ENCODE measurements at places on chromosomes 3 and 15.

- H3K36me3 ChIP-seq: no peaks in the 10 kb centered on the region
- DNase-seq: no peak
- H3K27me3 ChIP-seq: no peaks in the 10 kb centered on the region
- H3K4me3 ChIP-seq: no peak overlapping the region
- no peak overlapping the region for H3K27ac ChIP-seq
Observed at GRCh38 chr3:37544105-37544504, 317.6 kb upstream of the CTDSPL start.

- no peak overlapping the region for H3K4me3 ChIP-seq
- peaks cover 47% of the 10 kb centered on the region for H3K27me3 ChIP-seq
- no peak for DNase-seq
- no peaks in the 10 kb centered on the region for H3K36me3 ChIP-seq
- no peak overlapping the region for H3K27ac ChIP-seq
Observed at GRCh38 chr15:69979783-69980182, 117.9 kb downstream of the TLE3 start.

GRCh38 chr3:149426325-149426724 is 48.2 kb upstream of the TM4SF4 start:
- no peaks in the 10 kb centered on the region for H3K4me1 ChIP-seq
- no peak overlapping the region for H3K27ac ChIP-seq
- no peak overlapping the region for H3K4me3 ChIP-seq
- no peak for DNase-seq
- H3K36me3 ChIP-seq: no peaks in the 10 kb centered on the region

DNA sequence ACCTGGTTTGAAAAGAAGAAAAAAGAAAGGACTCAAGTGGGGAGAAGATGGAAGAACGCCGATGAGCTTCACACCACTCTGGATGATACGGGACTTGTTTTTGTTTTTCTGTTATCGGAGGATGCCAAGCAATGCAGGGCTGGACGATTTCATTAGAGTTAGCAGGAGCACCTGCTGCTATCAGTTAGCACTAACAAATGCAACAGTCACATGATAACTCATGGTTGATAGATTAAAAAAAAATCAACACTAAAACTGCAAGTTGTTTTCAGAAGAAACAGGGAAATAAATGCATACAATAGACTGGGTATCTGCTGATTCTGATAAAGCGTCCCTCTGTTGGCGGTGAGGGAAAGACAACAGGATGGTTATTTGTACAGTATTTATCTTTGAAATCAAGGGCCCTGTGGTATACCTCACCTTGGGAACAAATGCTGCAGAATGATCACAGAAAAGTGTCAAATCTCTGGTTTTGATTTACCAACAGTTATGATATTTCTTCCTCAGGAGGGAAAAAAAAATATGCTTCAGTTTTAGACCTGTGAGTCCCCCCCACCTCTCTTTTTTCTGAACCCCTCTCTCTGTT is 575.1 kb downstream of the FOXP1 start:
- no peaks in the 10 kb centered on the region for H3K27me3 ChIP-seq
- DNase-seq: no peak
- peaks cover 59% of the 10 kb centered on the region for H3K4me1 ChIP-seq
- peak overlapping the region; percentile 87 for H3K27ac ChIP-seq
- H3K4me3 ChIP-seq: peak overlapping the region; percentile 22
- no peaks in the 10 kb centered on the region for H3K36me3 ChIP-seq

DNA sequence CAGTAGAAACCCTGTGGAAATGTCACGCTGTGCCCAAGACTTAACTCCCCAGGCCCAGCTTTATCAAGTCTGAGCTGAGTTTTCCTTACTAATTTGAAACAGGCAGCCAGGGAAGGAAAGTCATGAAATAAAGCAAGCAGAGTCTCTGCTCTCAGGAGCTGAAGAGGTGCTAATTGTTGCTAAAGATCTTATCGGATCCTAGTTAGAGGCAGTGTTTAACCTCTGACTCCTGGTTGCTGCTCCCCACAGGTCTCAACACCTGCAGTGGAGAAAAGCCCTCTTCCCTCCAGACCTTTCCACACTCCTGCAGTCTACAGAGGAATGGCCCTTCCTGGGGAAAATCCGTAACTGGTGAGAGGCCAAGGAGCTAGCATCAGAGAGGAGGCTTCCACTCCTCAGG is 628.2 kb downstream of the NTRK3 start:
- no peak for DNase-seq
- H3K4me1 ChIP-seq: no peaks in the 10 kb centered on the region
- H3K4me3 ChIP-seq: no peak overlapping the region
- no peaks in the 10 kb centered on the region for H3K36me3 ChIP-seq

DNA sequence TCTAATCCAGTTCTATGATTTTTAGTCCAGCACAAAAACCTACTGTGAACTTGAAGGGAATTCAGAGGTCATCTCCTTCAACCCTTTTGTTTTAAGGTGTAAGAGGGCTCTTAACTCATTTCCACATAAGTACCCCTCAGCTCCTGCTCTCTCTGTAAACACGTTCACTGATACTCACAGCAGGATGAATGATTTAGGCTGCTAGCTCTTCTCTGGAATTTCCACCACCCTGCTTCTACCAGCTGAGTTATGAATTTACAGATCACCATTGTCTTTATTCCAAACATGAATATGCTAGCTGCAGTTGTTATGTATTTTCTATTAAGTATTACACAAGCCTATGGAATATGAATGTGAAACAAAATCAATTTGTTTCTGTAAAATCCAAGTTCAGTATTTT is 101.3 kb upstream of the NANOGP8 start:
- H3K4me3 ChIP-seq: no peak overlapping the region
- no peaks in the 10 kb centered on the region for H3K4me1 ChIP-seq
- H3K36me3 ChIP-seq: peaks cover 18% of the 10 kb centered on the region
- H3K27me3 ChIP-seq: no peaks in the 10 kb centered on the region
- DNase-seq: no peak
- no peak overlapping the region for H3K27ac ChIP-seq

DNA sequence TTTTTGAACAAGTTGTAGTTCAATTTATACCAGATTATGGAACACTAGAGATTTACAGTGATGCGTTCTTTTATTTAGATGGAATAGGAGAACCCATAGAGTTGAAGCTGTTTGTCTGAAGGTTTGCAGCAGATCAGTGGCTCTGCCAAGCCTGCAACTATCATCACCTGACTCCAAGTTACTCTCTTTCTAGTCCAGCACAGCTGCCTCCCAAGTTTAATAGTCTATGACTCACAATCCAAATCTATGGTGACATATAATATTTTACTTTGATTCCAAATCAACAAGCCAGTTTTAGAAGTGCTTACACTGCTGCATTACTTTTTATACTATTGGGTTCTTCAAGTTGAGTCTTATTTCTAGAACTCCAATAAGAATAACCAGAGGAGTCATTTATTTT is 400.4 kb downstream of the LPP start:
- peaks cover 18% of the 10 kb centered on the region for H3K4me1 ChIP-seq
- no peak for DNase-seq
- no peaks in the 10 kb centered on the region for H3K27me3 ChIP-seq
- H3K4me3 ChIP-seq: no peak overlapping the region
- H3K27ac ChIP-seq: no peak overlapping the region

- H3K4me1 ChIP-seq: peaks cover 22% of the 10 kb centered on the region
- no peak overlapping the region for H3K4me3 ChIP-seq
- no peak overlapping the region for H3K27ac ChIP-seq
Observed at GRCh38 chr3:67018789-67019526, 20.9 kb downstream of the KBTBD8 start.

GRCh38 chr3:155079746-155080487 is at the start of gene MME:
Gene MME (plus strand): TSS chr3:155080319. CDS start chr3:155084168, 3,849 bp downstream.
- H3K27ac ChIP-seq: no peak within 1 kb of the TSS
- DNase-seq: no peak
- H3K4me1 ChIP-seq: peaks cover 3% of the 10 kb centered on the region

DNA sequence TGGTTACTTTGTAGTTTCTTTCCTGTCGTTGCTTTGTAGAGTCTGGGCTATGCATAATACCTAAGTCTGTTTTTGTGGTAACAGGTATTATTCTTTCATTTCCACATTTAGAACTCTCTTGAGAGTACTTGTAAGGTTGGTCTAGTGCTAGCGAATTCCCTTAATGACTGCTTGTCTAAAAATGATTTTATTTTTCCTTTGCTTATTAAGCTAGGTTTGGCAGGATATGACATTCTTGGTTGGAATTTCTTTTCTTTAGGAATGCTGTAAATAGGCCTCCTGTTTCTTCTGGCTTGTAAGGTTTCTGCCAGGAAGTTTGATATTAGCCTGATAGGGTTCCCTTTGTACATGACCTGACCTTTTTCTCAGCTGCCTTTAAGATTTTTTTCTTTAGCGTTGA is 70.1 kb upstream of the SGO1 start:
- no peaks in the 10 kb centered on the region for H3K27me3 ChIP-seq
- peaks cover 6% of the 10 kb centered on the region for H3K36me3 ChIP-seq
- DNase-seq: no peak
- H3K4me3 ChIP-seq: no peak overlapping the region

GRCh38 chr15:78618490-78618934 is 2.3 kb downstream of the CHRNA3 start:
- peak; percentile 79 for DNase-seq
- H3K27me3 ChIP-seq: peaks cover 41% of the 10 kb centered on the region
- H3K4me3 ChIP-seq: peak overlapping the region; percentile 30
- no peaks in the 10 kb centered on the region for H3K36me3 ChIP-seq
- peaks cover 19% of the 10 kb centered on the region for H3K4me1 ChIP-seq
- H3K27ac ChIP-seq: no peak overlapping the region

DNA sequence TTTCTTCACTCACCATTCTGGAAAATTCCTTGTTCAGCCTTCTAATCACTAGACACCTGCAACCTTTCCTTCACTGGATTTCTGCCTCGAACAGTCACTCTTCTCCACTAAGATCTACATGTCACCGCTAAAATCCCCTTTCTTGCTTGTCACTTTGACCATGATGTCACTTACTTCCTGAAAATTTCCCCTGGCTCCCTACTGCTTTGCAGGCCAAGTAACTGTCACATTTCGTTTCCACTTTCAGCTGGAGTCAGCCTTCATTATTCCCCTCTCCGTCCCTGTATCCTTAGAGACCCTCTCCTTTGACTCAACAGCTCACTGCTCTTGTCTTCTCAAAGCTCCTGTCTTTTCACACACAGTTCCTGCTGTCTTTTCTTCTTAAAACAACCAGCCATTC is 15.9 kb downstream of the CHL1 start:
- no peak overlapping the region for H3K4me3 ChIP-seq
- H3K4me1 ChIP-seq: no peaks in the 10 kb centered on the region
- no peak overlapping the region for H3K27ac ChIP-seq
- no peaks in the 10 kb centered on the region for H3K36me3 ChIP-seq
- no peak for DNase-seq
- H3K27me3 ChIP-seq: peaks cover 4% of the 10 kb centered on the region

DNA sequence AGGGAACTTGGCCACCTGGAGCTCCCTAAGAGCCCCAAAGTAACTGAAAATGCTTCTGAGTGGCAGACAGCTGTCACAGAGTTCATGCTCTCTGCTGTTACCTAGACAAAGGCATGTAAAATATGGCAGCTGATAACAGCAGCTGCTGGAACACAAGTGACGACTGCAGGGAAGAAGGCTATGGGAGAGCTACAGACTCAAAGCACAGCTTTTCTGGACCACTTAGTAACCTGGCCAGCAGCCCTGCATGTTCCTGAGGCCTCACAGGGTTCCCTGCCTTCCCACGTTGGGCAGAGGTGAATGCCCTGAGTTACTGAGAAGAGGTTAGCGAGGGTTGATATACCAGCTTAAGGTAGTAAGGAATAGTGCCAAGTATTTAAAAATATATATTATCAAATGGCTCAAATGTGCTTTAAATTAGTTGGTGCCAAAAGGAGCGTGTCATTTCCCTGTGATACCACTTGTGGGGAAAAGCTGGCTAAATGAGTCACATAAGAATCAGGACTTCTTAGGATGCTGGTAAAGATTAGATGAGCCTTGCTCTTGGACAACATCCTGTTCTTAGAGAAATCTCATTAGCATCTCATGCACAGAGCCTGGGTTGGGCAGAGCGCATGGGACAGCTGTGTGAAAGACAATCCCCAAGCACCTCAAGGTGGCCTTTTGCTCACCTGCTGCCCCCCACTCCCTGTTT is 76.4 kb upstream of the SCN5A start:
- peaks cover 13% of the 10 kb centered on the region for H3K27me3 ChIP-seq
- H3K4me1 ChIP-seq: no peaks in the 10 kb centered on the region
- H3K36me3 ChIP-seq: no peaks in the 10 kb centered on the region
- no peak overlapping the region for H3K27ac ChIP-seq
- DNase-seq: no peak

DNA sequence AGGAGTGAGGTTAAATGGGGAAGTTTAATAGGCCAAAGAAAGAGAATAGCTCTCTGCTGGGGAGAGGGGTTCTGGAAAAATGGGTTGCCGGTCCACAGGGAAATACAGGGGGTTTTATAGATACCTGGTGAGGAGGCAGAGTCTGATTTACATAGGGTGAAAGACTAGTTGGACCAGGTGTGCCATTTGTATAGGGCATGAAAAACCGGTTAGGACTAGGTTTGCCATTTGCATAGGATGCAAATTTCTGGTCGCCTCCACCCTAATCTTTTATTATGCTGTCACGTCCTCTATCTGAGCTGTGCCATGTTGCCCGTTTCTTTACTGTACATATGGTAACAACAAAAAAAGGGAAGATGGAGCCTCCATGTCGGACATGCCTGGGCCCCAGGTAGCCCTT is 960.1 kb downstream of the FHIT start:
- H3K27me3 ChIP-seq: no peaks in the 10 kb centered on the region
- H3K27ac ChIP-seq: no peak overlapping the region
- no peaks in the 10 kb centered on the region for H3K36me3 ChIP-seq
- peaks cover 7% of the 10 kb centered on the region for H3K4me1 ChIP-seq

- H3K4me3 ChIP-seq: no peak overlapping the region
- peaks cover 9% of the 10 kb centered on the region for H3K4me1 ChIP-seq
- H3K36me3 ChIP-seq: no peaks in the 10 kb centered on the region
- DNase-seq: no peak
- no peak overlapping the region for H3K27ac ChIP-seq
Observed at GRCh38 chr3:40615110-40615915, 90.6 kb downstream of the ZNF621 start.

DNA sequence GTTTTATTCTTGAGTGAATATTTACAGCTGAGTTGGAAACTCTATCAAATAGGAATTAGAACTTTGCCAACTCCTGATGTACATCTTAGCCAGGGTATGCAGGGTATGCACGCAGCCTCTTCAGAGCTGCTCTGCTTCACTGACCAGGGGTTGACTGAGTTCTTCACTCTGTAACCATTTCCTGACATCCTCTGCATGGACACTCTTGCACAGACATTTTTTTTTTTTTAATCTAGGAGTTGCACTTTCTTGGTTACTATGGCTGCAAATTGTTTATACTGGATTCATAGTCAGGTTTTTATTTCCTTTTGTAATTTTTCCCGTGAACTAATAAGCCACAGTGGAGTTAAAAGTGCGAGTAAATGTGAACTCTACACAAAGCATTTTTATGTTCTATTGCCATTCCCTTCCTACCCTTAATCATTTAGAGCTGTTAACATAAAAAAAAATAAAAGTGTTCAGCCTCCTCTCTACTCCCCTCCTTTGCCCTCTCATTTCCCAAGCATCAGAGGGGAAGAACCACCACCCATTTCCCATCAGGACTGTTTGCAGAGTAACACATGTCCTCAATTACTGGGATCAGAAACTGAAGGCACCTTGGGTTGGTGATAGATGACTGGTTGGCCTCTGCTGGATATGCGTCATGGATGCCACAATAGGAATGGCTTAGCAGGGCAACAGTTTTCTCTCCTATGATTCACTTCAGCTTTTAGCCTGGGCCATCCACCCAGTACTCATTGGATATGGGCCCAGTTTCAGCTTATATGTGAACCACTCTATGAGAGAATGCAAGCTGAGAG is 54.0 kb downstream of the DUT start:
- H3K27ac ChIP-seq: no peak overlapping the region
- no peaks in the 10 kb centered on the region for H3K36me3 ChIP-seq
- no peak overlapping the region for H3K4me3 ChIP-seq
- no peaks in the 10 kb centered on the region for H3K4me1 ChIP-seq
- no peak for DNase-seq
